AG10803 (cell line): ENCODE measurements at places on chromosomes 4 and X.
A peak's percentile ranks its signal among the peaks of the same experiment; 100 is the strongest.

DNA sequence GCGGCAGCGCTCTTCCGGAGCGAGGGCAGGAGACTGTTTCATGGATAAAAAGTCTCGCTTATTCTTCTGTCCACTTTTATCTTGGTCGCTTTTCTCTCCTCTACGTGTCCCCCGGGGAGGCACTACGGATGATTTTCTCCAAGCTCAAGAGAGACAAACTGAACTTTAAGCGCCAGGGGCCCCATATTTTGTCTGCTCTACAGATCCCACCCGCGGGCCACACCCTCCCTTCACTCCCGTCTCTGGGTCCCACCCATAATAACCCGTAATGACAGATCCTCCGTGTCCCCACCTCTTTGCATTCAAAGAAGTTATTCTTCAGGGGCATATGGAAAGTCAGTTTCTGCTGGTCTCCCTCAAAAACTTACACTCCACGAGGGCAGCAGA lies at the start of gene CORIN:
Gene CORIN (minus strand): TSS at position 160 of the 387 bp plus-strand sequence. CDS start 118 bp downstream, at position 42.
- no peak for DNase-seq

DNA sequence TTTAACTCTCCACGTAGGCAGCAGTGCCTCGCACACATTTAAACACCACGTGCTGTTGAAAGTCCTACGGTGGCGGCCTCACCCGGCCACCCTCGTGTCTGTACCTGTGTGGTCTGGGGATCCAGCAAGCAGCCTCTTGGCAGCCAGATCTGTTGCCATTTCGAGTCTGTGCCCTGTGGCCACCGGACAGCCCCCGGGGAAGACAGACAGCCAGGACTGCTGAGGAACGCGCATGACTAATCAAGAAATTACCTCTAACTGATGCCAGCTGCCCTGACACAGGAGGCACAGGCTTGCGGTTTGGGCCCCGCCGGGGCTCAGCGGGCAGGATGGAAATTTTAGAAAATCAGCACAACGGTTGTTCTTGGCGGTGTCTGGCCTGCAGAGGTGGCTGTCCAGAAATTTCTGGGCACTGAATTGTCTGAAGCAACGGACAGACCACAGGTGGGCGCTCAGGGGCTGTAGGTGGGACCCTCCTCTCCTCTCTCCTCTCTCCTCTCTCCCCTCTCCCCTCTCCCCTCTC lies 15.6 kb upstream of the ASMTL start:
- peak; percentile 68 for DNase-seq

- DNase-seq = peak; percentile 18
Observed at GRCh38 chrX:68808686-68809357, 20.0 kb upstream of the EFNB1 start.

DNA sequence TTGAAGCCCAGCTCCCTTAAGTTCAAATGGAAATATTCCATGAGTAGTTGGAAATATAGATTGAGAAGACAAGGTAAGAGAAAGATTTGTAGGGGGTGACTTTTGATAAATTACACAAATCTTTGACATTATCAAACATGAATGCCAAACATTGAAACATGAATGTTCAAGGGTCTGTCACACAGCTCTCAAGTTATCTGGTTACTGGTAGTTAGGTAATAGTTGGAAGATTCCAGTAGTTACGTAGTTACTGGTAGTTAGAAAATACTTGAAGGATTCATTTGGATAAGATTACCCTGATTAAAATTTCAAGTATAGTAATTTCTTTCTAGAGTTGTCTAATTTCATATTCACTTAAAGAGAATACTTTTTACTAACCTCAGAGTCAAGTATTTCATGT lies 20.7 kb downstream of the KIAA0232 start:
- no peak for DNase-seq

GRCh38 chrX:16528620-16529019 lies 121.3 kb upstream of the S100G start:
- no peak for DNase-seq

GRCh38 chr4:57405359-57405758 lies 295.2 kb upstream of the IGFBP7 start:
- DNase-seq = peak; percentile 41

DNA sequence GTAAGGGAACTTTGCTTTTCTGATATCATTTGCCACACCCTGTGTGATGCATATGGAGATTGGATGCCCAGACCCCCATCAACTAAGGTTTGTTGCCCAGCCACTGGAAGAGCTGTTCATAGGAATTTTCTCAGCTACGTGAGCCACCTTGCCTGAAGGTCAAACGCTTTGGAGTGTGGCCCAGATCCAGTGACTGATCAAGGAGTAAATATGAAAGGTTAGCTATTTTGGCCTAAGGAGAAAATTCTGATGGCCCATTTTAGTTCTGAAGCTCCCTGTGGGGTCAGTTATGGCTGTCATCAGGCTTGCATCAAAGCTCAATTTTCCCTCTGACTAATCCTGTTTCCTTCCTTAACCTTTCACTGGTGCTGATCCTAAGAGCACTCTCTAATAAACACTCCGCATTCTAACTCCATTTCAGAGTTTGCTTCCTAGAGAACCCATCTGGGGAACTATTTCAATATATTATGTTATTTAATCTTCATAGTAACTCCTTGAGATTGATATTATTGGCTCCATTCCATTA lies 407.7 kb downstream of the SPRY1 start:
- no peak for DNase-seq

- no peak for DNase-seq
Observed at GRCh38 chr4:48307528-48307927, 33.8 kb upstream of the SLAIN2 start.

- no peak for DNase-seq
Observed at GRCh38 chr4:8044699-8045098, 105.0 kb upstream of the AFAP1 start.

DNA sequence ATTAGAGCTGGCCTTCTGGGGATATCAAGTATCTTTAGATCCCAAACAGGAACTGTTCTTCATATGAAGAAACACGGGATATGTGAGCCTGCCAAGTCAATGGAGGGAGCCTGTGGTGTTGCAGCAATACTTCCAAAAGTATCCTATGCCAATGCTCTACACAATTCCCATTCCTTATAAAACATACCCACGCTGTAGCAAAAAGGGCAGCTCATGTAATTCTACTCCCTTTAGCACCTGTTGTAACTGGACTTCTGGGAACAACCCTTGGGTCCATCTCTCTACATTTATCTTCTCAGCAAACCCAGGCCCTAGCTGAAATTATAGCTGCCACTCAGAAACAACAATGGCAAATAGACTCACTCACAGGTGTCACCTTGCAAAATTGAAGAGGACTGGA lies 12.5 kb upstream of the NAF1 start:
- no peak for DNase-seq

DNA sequence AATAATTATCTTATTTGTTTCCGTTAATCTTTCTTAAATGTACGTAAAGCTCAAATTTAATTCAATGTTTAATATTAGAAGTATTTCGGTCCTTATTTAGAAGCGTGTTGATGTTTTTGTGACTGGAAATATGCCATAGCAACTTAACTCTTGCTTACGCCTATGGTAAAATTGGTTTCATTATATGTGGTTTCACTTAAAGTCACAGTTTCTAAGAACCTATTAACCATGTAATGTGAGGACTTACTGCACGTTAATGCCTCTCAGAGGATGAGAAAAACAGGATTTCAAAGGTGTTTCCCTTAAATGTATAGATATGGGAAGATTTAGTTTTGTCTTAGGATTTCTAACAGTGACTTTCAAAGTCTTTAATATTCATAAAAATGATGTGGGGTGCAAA lies 206.4 kb upstream of the IL15 start:
- DNase-seq = no peak

DNA sequence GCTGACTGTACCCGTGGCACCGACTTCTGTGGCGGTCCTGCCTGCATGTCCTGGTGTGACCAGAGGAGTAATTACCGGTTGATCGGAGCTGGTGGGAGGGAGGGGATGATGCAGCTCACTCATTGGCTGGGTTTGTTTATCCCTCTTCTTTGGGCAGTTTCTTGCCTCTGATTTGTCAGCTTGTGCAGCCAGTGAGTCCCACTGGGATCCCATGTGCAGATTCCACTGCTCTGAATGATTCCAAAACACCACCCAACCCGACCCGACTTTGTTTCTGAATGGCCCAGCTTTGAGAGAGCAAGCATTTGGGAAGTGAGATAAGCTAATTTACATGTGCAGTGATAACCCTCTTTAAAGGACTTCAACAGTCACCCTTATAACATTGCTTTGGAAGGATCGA lies 13.8 kb downstream of the FHDC1 start:
- DNase-seq = no peak

- no peak for DNase-seq
Observed at GRCh38 chrX:497186-498014, 110.7 kb upstream of the PPP2R3B start.

DNA sequence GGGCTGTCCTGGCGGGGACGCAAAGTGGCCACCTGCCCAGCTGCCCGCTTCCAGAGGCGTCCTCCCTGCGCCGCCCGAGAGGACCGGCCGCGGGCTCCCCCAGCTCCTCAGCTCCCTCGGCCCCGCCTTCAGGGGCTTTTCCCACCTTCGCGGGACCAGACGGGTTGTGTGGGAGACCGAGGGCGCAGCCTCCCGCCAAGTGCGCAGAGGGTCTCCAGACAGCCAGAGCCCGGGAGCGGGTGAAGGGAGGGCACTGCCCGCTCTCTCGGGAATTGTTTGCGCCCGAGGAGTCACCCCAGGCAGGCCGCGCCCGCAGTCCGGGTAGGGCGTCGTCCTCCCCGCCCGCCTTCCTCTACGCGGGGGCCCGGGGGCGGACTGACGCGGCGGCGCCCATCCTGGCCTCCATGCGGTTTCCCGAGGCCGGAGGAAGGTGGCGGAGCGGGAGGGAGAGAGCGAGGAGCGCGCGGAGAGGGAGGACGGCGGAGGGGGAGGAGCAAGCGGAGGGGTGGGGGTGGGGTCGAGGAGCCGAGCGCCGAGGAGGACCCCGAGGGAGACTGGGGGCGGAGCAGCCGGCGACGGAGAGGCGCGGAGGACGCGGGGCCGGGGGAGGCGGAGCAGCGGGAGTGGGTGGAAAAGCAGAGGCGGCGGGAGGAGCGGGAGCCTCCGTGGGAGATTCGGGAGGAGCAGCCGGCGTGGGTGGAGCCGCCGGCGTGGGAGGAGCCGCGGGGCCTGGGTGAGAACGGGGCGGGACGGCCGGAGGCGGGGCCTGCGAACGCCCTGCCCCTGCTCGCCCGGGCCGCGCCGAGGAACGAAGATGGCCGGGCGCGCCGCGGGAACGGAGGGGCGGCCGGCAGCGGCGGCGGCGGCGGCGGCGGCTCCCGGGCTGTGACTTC lies 47.5 kb downstream of the CLDN34 start:
- DNase-seq = peak; percentile 91

DNA sequence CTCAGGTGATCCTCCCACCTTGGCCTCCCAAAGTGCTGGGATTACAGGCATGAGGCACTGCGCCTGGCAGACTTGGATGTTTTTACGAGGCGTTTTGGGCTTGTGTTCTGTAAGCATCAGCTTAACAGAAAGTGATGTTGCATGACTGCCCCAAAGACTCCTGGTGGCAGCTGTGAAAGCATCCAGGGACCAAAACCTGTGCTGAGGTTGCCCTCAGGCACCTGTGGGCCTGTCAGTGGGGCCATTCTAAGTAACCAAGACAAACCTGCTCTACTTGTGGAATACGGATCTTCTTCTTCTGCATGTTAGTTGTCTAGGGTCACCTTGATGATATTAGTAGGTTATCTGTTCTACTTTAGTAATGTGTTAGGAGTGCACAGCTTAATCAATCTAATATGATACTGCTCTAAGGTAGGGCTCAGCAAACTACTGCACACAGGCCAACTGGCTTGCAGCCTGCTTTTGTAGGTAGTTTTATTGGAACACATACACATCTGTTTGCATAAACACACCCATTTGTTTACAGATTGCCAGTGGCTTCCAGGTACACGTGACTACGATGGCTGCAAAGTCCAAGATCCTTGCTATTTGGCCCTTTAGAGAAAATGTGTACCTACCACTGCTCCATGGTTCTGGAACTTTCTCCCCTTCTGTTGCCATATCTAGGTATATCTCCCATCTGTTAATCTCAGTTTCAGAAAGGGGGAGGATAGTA lies 136.7 kb downstream of the GPR143 start:
- no peak for DNase-seq

- DNase-seq = no peak
Observed at GRCh38 chr4:147136751-147137150, 191.1 kb upstream of the TTC29 start.

DNA sequence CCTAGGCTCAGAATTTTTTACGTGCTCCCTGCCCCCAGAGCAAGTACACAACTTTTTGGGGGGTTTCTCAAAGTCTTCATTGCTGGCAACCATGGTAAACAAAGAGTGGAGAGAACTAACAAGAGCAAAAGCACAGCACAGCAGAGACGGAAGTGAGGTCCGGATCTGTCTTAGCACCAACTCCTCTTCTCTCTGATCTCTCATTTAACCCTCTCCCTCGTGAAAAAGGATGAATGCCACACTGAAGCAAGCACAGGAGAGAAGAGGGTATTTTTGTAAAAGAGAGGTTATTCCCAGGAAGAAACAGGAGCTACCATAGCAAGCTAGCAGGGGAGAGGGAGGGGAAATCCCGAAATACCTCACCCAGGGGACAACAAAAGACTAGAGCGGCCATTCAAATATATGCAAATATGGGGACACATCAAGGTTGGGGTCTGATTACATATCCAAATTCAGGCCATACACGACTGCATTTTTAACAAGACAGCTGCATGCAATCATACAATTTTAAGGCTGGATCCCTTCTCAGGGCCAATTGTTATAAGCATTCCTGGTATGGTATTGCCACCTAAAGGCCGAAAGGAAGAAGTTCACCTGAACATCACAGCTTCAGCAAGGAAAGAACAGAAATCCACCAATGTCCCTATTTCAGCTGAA lies 46.6 kb downstream of the CD40LG start:
- DNase-seq = peak; percentile 51

DNA sequence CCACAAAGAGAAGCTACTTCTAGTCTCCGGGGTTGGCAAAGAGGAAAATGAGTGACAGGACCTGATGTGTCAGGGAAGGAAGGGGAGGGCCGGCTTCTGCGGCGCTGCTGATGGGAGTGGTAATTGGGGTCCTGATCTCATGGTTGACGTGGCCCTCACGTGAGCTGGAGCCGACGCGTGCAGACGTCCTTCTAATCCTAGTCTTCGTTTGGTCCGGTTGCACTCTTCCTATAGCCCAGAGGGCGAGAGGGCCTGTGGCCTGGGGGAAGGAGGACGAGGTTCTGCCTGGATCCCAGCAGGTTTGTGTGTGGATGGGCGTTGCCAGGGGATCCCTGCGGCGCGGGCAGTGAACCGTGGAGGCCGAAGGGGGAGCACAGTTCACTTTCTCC lies at the start of gene ARMCX1:
Gene ARMCX1 (plus strand): TSS at position 186 of the 389 bp plus-strand sequence. CDS start 2,384 bp downstream, outside the sequence.
- DNase-seq = peak; percentile 76

DNA sequence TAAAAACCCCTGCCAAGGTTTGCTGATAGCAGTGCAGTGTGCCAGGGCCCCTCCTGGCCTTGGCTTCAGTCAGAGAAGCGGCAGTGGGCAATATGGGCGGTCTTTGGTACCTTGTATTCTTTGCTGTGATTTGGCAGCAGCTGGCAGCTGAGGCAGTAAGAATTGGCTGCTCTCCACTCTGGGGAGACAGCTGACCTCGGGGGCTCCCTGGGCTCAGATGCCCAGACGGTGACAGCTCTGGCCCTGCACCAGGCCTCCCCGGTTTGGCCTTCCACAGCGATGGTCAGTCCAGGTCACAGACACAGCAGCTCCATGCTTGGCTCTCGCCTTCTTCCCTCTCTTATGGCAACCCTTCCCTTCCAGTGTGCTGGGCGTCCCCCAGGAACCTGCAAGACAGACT lies 330.9 kb downstream of the BCOR start:
- DNase-seq = no peak
